ENCODE measurements at places on chromosomes 5 and 9.

DNA sequence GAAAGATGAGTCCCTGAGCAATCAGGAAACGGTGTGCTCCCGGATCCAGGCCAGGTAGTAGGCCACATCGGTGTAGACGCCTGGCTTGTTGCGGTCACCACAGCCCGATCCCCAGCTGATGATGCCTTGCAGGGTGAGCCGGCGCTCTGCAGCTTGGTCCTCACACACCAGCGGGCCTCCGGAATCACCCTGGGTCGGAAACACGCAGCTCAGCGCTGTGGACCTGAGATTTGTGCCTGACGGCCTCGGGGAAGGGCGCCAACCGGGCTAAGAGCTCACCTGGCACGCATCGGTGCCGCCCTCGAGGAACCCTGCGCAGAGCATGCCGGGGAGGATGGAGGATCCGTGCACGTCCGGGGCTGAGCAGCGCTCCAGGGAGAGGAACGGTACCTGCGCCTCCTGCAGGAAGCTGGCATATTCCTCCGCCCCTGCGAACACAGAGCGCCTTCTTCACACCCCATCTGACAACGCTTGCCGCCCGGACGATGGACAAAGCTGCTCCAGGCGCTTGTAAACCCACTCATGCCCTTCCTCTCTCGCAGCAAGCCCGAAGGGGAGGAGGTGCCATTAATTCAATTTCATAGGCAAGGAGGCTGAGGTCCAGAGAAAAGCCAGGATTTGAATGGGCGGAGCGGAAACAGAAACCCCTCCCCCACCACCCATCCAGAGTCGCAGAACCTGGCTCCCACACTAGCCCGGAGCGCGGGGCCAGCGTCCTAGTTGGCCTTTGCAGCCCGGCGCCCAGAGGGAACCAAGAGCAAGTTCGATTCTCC is 2.0 kb upstream of the PFN3 start:
- DNase-seq: peak; percentile 31

DNA sequence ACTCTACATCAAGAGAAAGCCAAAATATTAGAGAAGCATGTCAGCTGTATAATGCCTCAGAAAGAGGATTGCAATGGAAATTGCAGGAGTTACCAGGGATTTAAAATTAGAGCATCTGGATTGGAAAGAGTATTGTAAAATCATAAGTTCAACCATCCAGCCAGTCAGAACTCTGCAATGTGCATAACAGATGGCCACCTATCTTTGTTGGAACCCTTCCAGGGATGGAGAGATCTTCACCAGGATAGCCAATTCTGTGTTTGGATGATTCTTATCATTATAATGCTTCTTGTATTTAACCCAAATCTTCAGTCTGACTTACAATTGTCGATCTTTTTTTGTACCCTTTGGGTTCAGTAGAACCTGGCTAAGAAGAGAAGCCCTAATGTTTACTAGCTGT is 164.4 kb downstream of the TLR4 start:
- no peak for DNase-seq

GRCh38 chr5:157253547-157253946 is 12.4 kb upstream of the CYFIP2 start:
- DNase-seq: peak; percentile 50

DNA sequence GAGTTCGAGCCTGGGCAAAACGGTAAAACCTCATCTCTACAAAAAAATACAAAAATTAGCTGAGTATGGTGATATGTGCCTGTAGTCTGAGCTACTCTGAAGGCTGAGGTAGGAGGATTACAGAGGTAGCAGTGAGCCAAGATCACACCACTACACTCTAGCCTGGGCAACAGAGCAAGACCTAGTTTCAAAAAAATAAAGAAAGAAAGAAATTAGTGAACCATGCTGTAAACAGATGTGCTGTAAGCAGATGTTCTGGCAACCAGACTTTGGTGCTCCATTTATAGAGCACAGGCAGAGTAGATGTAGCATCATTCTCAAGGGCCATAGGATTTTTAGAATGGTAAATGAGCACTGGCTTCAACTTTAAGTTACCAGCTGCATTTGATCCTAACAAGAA is 115.4 kb downstream of the ST8SIA4 start:
- no peak for DNase-seq

- DNase-seq: no peak
Measured at GRCh38 chr5:154813158-154813557, 37.2 kb downstream of the FAXDC2 start.

DNA sequence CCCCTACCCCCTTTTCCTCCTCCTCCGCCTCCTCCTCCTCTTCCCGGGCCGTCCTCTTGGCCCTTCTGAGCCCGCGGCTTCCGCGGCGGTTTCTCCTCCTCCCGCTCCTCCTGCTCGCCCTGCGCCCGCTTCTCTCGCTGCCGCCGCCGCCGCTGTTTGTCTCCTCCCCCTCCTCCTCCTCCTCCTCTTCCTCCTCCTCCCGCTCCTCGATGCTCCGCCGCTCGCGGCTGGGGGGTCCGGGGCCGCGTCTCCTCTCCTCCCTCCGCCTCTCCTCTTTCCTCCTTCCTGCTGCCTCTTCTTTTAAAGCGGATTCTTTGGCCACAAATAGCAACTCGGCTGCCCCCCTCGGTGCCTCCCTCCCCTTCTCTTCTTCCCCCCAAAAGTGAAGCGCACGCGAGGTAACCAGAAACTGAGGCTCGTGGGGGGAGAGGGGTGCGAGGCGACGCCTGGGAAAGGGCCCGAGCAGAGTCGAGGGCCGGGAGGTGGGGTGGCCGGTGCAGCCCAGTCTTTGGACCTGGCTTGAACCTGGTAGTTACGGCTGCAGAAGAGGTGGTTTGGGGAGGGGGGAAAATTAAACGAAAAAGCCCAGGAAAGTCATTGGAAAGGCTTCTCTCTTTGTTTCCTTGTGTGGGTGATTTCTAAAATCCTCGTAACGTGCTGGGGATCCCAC is 1058.5 kb upstream of the DMAC1 start:
- DNase-seq: peak; percentile 25

GRCh38 chr5:78615697-78616096 is 32.9 kb downstream of the LHFPL2 start:
- DNase-seq: no peak

DNA sequence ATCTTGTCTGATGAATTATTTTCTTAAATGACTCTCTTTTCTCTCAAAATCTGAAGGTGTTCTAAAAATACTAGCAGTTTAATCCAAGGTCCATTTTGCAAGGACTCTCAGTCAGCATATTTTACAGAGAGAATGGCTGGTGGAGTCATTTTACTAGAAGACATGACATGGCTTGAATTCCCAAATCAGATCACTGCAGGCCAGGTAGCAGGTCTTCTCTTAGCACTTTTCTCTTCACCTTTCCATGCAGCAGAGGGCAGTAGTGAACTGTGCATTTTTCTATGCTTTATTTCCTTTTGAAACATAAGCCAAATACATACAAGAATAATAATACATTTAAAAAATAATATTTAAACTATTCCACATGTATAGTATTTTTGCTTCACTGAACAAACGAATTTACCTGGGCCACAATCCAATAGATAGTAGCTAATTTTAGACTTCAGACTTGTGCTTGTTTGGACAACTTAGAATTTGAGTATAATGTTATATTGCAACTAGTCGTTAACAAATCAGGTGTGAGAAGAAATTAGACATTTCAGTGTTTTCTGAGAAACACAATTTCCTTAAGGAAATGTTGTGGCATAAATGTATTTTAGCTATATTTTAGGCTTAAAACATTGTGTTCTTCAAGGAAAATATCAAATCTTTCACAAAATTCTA is 289.4 kb upstream of the DAB2 start:
- DNase-seq: peak; percentile 48

DNA sequence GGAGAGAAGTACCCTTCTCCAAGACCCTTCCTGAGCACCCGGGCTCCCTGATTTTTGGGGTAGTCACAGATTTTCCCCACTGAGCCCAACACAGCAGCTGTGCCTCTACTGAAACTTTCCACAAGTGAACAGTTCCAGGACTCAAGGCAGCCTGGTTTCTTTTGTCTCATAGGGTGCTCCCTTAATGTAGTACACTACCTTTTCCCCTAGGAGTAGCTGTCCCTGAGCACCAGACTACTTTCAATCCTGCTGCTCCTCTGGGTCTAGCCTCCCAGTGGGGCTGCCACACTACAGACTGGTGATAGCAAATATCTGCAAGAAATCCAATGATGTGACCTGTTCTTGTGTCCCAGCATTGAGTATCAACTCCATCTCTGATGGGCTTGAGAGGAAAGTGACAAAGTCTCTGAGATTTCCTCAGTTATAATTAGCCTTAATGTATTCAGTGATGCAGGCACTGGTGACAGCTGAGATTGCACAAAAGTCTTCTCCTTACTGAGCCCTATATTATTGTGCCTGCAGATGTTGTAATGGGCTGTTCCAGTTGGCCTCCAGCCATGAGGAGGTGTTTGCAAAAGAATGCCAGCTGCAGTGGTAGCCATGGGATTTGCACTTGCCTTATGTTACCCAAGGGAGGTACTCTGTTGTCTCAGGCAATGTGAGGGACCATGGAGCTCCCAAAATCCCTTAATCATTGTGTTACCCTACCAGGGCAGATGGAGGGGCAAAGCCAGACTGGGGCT is 1802.5 kb downstream of the EFNA5 start:
- peak; percentile 35 for DNase-seq

GRCh38 chr5:131523500-131524185 is 111.4 kb downstream of the RAPGEF6 start:
- no peak for DNase-seq

- no peak for DNase-seq
Measured at GRCh38 chr5:1292139-1292538, 2.7 kb downstream of the TERT start.
